SHP77 treated with DMSO at 0.1 percent for 48 hours (cell line): ENCODE measurements at places on chromosomes 1 and 21.

- no peak for DNase-seq
Measured at GRCh38 chr21:14975136-14975919, 89.5 kb downstream of the NRIP1 start.

DNA sequence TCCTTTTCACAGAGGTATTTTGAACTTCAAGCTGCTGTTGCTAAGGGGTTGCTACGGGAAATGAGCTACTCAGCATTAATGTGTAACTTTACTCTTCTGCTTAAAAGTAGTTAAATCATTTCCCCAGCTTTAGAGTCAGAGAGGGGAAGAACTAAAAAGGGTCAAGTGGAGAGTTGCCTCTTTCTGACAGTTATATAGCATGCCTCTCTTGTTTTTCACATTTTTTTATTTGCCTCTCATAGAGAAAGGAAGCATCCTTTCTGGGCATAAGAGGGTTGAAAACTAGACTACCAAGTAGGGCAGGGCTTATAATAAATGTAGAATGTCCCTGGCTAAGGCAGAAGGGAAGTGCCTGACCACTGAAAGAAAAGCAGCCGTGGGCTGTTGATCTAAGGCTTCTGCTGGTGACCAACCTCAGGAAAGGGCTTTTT is 10.1 kb upstream of the ELAVL4 start:
- no peak for DNase-seq

GRCh38 chr1:116326486-116326885 is 46.6 kb upstream of the ATP1A1 start:
- peak; percentile 47 for DNase-seq

- no peak for DNase-seq
Measured at GRCh38 chr1:174942547-174943255, 57.0 kb upstream of the CACYBP start.

GRCh38 chr1:65153635-65154034 is 5.6 kb downstream of the AK4 start:
- DNase-seq, result no peak

DNA sequence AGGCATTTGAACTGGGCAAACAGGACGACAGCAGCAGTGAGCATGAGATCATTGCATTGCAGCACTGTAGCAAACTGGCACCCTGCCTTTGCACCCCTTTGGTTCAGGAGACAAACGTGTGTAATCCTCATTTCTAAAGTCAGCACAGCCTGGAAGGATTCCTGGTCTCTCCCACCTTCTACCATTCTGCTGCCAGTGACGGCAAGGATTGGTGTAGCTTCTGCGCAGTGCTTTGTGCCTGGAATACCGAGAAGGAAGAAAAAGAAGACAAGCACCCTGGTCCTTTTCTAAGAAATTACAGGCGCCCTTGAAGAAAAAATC is 805.3 kb downstream of the USP25 start:
- DNase-seq, result no peak

DNA sequence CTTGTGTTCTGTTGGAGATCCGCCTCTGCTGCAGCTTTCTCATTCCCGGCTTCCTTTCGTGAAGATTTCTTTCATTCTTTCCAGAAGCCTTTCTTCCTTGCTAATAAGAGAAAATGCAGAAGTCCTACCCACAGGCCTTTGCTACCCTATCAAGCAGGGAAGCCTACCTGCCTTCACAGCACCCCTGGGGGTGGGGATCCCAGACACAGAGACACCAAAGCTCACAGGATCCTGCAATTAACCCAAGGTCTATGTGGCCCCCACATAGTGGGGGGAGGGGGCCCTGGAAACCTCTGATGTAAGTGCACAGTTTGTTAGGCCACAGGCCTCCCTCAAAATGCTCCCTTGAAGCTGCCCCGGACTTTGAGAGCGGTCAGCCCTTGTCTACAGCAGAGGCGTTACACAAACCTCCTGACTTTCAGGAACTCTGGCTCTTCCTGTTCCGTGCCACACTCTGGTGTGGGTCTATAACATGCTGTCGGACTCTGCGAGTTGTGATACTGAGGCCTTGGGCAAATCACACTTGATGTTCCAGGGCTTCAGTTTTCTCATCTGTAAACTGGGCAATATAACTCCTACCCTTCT is 31.2 kb downstream of the NKAIN1 start:
- no peak for DNase-seq

DNA sequence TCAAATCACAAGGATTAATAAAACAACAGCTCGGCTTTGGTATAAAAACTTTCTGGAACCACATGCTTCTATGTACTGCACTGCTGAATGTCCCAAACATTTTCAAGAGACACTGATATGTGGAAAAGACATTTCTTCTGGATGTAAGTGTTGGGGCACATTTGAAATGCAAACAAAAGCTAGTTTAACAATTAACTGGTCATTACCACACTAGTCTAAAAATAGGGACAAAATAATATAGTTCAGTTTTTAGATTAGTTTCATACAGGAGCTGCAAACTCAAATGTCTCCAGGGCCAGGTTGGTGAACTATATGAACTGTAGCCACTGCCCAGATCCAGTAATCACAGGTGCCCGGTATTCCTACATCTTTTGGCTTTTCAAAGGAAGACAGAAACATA is 3.2 kb downstream of the IL23R start:
- no peak for DNase-seq

GRCh38 chr1:8653878-8654277 is 163.6 kb downstream of the RERE start:
- DNase-seq, result no peak

DNA sequence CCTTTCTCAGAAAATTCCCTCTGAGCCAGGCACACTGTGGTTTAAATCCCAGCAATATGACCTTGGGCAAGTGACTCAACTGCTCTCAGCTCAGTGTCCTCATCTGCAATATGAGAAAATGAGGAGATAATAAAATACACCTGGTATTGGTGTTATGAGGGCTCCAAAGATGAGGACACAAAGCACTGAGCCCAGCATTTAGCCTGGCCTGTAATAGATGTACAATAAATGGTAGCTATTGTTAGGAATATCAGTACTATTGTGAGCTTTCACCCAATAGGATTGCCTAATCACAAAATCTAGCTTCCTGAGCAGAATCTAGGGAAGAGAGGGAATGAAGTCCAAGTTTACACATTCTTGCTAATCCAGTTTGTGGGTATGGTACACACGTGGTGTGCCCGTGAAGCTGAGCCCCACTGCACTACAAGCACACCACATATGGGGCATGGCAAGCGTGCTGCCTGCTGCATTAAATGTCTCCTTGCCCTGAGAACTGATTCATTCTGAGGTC is 24.3 kb upstream of the SLC30A1 start:
- DNase-seq, result no peak

- no peak for DNase-seq
Measured at GRCh38 chr1:15684468-15685291, 560 bp downstream of the PLEKHM2 start.

DNA sequence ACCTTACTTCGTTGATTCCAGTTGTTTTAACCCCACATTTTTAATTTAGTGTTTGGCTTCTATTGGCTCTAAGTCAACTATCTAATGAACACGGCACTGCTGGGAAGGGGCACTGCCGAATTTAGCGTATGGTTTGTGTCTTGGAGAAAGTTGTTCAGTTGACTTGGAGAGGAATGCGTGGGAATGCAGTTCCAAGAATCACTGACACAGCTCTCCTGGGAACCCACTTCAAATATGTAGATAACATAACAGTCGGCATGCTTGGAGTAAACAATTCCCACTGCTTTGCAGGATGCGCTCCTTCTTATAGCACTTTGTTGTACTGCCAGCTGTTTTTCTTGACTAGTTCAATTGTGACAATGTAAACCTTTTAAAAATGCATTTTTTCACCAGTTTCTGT is 104.3 kb downstream of the RYR2 start:
- DNase-seq, result no peak

GRCh38 chr1:37556712-37557196 is at the start of gene DNALI1:
TSS of gene DNALI1 (plus strand) at chr1:37556940. CDS start at chr1:37556995, 55 bp downstream.
- peak; percentile 71 for DNase-seq

DNA sequence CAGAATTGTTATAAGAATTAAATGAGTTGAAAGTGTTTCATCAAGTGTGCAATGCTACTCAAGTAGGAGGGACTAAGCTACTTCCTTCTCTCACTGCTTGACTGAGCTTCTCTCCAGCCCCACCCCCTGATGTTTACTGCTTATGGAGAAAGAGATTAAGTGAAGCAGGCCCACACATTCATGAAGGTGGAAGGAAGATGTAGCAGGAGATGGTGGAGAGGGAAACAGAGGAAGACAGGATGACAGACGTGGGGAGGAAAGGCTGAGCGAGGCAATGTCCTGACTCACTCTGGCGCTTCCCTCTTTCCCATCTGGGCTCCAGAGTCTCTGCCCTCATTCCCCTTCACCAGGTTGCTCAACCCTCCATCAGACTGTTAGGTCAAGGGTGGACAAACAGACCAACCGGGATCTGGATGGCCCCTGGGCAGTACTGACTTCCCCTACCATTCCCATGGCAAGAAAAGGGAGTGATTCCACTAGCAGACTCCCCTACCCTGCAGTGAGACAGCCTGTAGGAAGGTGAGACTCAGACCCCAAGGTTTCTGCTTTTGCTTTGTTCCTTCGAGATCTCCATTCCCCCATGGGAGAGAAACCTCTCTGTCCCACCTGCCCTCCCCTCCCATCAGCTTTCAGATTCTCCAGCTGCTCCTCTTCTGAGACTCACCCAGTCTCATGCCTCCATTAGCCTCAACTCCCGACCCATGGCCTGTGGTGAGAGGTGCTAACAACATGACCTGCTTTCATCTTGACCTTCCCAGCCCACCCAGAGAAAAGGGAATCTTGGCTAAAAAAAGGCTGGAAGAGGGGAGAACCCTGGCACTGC is 3.1 kb upstream of the ARHGEF2 start:
- DNase-seq, result no peak

- no peak for DNase-seq
Measured at GRCh38 chr1:41631971-41632370, 147.5 kb upstream of the EDN2 start.

- no peak for DNase-seq
Measured at GRCh38 chr1:202516434-202516877, 168.0 kb downstream of the PPP1R12B start.

- DNase-seq, result no peak
Measured at GRCh38 chr1:117106478-117106877, 15.1 kb downstream of the TRIM45 start.

GRCh38 chr1:1441002-1441888 is 5.8 kb downstream of the VWA1 start:
- no peak for DNase-seq

DNA sequence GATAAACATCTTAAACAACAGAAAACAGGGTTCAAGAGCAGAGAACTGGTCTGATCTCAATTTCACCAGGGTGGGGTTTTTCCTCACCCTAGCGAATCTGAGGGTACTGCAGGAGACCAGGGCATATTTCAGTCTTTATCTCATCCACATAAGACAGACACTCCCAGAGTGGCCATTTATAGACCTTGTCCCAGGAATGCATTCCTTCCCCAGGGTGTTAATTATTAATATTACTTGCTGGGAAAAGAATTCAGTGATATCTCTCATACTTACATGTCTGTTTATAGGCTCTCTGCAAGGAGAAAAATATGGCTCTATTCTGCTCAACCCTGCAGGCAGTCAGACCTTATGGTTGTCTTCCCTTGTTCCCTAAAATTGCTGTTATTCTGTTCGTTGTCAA is 84.1 kb downstream of the LYPLAL1 start:
- DNase-seq, result no peak

GRCh38 chr1:27601771-27602461 is 2.0 kb downstream of the AHDC1 start:
- no peak for DNase-seq

DNA sequence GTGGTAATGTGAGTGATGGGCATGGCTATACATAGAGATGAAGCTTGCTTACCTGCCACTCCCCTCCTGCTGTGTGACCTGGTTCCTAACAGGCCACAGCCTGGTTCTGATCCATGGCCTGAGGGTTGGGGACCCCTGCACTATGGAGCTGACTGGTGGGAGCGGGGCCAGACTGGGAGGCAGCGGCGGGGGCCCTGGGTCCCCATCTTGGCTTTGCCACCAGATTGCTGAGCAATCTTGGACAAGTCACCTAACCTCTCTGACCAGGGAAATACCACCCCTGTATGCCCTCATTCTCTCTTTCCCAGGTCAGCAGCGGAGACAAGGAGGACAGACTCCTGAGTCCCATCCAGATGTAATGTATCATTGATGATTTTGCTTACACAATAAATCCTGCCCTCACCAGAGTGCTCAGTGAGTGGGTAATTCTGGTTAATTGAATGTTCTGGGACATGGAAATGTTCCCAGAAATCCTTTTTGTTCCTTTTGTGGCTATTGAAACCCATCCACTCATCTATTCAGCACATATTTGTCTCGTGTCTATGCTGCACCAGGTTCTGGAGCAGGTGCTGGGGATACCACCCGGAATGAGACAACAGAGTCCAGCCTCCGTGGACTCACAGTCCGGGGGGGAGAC is 4.1 kb upstream of the ARHGEF10L start:
- DNase-seq, result no peak
